ENCODE measurements at places on chromosomes 6 and 20.

DNA sequence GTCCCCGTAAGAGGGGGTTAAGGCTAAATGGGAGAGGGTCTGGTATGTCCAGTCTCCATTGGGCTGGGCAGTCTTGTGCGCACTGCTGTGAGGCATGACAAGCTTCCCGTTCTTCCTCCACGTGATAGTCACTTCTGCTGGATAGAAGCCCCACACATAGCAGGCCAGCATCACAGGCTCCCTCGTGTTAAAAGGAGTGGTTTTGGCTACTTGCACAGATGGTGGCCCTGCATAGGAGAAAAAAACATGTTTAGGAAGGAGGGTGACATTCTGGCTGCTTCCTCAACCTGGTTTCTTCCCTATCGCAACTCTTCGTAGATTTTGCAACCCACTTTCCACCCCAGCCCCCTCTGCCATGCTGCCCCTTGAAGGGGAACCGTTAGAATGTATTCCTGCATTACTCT, 3.6 kb downstream of the HLA-DMB start:
- no peak for DNase-seq

GRCh38 chr20:16125816-16126215, 447.4 kb downstream of the KIF16B start:
- no peak for DNase-seq

GRCh38 chr6:168050881-168051586, 28.0 kb downstream of the FRMD1 start:
- DNase-seq = no peak

DNA sequence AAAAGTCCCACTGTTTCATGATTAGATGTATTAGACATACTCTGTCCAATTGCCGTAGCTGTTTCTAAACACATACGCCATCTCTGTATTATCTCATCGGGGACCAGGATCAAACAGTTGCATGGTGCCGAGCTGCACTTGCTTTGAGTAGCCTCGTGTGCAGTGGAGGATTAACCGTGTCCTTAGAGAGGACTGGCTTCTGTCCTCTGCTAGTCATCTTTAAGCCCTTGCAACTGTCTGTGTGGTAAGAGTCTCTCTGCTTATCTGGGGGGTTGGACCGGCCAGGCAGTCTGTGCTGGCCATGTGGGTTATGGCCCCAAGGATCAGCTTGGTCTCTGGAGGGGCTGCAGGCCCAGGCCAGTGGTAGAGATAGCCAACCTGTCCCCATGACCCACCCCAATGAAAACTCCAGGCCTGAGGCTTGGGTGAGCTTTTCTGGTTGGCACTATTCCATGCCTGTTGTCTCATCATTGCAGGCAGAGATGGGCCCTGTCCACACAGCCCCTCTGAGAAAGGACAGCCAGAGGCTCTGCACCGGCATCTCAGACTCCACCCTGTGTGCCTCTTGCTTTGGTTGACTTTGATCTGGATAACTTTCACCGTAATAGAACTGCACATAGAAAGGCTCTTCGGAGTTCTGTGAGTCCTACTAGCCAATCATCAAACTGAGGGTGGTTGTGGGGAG, 137.3 kb upstream of the SNX9 start:
- DNase-seq = no peak

- DNase-seq = no peak
Measured at GRCh38 chr6:110527516-110527915, 51.1 kb upstream of the SLC22A16 start.

GRCh38 chr6:76881414-76881813, 581.9 kb downstream of the HTR1B start:
- DNase-seq = no peak

DNA sequence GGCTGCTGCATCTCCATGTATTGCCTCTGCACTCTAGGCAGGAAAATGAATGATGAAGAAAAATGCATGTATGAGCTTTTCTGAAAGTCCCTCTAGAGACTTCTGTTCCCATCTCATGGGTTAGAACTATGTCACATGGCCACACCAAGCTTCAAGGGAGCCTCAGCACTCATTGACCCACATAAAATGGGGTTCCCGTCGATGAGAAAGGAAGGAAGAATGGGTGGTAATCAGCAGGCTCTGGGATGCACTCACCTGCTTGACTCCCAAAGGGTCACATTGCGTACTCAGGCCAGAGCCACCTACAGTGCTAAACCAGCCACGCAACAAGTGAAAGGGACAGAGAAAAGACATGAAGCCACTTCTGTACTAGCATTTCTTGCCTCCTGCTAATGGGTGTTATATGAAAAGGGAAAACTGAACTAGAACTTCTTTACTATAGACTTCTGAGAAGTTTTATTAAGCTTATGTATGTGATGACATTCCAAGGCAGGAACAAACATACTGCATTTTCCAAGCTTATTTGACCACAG, 95.8 kb upstream of the GCM1 start:
- no peak for DNase-seq

DNA sequence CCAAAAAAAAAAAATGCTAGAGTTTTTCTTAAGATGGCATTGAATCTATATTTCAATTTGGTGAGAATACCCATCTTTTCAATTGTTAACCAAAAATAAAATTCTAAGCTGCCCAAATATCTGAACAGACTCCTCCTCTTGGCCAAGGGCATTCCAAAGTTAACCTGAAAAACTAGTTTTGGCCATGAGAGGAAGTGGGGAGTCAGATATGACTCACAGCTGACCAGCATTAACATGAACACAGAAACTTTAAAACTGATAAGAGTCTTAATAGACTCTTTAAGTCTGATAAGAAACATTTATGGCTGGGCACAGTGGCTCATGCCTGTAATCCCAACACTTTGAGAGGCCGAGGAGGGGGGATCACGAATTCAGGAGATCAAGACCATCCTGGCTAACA, 171.3 kb downstream of the FAXC start:
- DNase-seq = no peak

DNA sequence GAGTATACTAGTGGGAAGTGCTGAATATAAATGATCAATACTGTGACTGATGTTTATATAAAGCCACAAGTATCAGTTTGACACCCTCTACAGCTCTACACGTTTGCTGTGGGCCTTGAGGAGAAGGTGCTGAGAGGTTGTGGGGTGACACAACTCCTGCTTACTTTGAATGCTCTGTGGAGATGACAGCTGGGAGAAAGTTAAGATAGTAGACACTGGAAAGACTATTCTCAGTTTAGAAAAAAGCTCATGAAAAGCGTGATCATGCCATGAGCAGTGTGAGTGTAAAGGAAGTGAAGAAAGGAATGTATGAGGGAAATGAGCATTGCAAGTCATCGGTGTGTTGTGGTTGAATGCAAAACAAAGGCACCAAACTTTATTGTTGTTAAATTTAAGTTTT, 215.8 kb downstream of the UTRN start:
- no peak for DNase-seq

GRCh38 chr6:158503222-158503621, 56.7 kb upstream of the TMEM181 start:
- DNase-seq = no peak

DNA sequence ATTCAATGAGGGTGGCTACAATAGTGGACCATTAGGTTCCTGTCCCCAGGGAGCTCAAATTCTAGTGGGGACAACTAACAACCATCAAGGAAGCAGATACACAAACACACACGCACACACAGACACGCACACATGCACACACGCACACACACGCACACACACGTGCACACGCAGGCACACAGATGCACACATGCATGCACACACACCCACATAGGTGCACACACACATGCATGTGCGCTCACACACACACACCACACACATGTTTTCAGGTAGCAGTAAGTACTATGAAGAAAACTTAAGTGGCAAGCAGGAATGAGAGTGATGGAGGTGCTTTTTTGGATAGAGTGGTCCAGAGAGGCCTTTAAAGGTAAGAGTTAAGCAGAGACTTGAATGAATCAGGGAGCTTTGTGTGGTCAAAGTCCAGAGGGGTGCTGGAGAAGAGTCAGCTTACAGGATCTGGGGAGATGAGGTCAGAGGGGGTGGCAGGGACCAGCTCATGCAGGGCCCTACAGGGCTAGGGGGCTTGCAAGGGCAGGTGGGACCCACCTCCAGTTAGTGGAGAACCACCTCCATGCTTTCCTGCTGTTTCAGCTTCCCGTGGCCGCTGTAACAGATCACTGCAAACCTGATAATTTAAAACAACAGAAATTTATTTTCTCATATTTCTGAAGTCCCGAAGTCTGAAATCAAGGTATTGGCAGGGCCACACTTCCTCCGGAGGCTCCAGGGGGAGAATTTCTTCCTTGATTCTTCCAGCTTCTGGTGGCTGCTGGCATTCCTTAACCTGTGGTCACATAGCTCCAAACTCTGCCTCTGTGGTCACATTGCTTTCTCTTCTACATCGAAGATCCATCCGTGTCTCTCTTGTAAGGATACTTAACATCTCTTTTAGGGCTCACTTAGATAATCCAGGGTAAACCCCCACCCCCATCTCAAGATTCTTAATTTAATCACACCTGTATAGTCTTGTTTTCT, 6.9 kb upstream of the NSFL1C start:
- DNase-seq = no peak

DNA sequence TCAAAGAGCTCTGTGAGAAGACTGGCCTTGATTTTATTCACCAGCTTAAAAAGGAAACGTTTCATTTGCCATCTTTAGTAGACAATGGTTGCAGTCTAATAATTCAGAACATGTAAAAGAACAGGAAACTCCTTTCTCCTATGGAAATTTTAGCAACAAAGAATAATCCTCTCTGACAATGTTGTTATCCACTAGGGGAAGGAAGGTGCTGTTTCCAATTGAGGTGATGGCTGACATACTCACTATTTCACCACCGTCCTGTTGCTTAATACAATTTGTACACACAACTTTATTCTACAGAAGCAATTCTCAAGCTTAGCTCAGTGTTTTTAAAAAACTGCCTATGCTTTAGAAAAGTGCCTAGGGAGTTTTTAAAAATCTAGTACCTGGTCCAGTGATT, 192.7 kb downstream of the ARHGAP18 start:
- DNase-seq = no peak

GRCh38 chr20:21719592-21720214, 14.2 kb downstream of the PAX1 start:
- DNase-seq = no peak

- DNase-seq = no peak
Measured at GRCh38 chr6:117137711-117138110, 127.6 kb upstream of the VGLL2 start.
